Activated naive CD4-positive, alpha-beta T cell (primary cell): ENCODE measurements at places on chromosomes 11 and 22.
A peak's percentile ranks its signal among the peaks of the same experiment; 100 is the strongest.

- no peak for DNase-seq
Measured at GRCh38 chr11:78313181-78313795, 104.3 kb downstream of the GAB2 start.

GRCh38 chr11:23988381-23989006 lies 508.4 kb upstream of the LUZP2 start:
- no peak for DNase-seq

DNA sequence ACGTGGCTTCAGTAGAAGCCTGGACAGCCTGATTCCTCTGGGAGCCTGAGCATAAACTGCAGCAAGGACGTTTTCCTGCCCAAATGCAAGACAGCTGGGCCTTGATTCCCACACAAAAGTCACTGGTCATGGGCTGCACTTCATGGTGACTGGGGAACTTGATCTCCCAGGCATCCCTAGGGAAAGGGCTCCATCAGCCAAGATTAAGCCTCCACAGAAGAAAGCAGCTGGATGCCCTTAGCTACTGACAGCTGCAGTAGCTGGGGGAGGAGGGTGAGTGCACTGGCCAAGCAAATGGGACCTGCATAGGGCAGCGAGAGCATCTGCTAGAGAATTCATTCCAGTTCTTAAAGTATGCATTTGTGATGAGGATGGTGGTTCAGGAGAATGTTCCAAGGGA lies 267.4 kb upstream of the ISX start:
- no peak for DNase-seq

DNA sequence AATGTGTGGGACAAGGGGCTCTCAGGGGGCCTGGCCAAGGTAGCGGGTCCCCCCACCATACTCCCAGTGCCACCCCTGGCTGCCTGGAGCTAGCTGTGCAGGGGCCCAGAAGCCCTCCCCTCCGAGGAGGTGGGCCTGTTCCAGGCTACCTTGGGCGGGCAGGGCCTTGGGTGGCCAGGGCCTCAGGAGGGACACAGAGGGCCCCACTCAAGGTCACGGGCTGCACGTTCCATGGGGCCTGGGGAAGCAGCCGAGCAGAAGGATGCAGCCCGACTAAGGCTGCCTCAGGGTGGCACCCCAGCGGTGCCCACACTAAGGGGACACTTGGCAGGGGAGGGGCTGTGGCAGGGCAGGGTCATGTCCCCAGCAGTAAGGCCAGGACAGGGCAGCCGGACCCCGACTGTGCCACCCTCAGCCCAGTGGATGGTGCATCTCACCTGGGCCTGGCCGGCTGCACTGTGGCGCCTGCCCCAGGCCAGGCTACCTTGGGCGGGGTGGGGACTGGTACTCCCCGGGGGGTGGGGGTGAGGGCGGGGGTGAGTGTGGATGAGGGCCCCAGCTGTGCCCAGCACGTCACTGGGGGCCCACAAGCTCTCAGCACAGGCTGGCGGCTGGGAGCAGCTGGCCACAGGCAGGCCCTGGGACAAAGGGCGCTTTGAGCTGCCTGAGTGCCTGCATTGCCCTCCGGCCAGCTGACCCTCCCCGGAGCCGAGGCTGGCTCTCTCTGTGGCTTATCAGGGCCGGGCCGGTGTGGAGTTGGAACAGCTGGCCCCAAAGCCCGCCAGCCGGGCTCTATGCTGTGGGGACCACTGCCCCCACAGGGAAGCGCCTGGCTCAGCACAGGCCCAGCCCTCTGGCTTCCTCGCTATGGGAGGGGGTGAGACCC lies 117.1 kb downstream of the KCNQ1 start:
- no peak for DNase-seq

GRCh38 chr11:104198576-104198975 lies 34.6 kb upstream of the PDGFD start:
- DNase-seq: no peak

- peak; percentile 17 for DNase-seq
Measured at GRCh38 chr11:86672007-86672621, at the start of gene ME3. Gene ME3, minus strand, starts transcription at chr11:86672616.

GRCh38 chr11:18071098-18071705 lies 25.1 kb upstream of the TPH1 start:
- no peak for DNase-seq

DNA sequence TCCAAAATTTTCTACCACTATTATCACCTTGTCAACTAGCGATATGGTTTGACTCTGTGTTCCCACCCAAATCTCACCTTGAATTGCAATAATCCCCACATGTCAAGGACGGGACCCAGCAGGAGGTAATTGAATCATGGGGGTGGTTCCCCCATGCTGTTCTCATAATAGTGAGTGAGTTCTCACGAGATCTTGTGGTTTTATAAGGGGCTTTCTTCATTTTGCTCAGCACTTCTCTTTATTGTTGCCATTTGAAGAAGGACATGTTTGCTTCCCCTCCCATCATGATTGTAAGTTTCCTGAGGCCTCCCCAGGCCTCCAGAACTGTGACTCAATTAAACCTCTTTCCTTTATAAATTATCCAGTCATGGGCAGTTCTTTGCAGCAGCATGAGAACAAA lies 73.5 kb upstream of the ZC3H12C start:
- DNase-seq: no peak

DNA sequence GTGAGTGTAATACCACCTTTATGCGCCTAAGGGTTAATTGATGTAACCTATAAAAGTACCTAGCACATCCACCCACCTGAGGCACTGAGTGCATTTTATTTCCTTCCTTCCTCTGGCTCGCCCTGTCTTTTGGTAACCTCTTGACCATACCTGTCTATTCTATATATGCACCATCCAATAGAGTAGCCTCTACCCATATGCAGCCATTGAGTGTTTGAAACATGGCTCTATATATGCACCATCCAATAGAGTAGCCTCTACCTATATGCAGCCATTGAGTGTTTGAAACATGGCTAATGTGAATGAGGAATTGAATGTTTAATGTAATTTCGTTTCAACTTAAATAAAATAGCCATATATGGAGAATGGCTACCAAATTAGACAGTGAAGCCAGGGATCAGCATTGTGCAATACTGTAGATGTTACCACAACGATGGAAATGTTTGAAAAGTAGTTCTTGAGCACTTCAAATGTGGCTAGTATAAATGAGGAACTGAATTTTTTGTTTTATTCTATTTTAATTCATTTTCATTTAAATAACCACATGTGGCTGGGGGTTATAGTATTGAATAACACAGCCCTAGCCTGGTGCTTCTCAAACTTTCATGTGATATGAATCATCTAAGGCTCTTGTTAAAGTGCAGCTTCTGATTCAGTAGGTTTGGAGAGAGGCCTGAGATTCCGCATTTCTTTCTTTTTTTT lies 33.8 kb downstream of the SLC35F2 start:
- no peak for DNase-seq
